Left renal pelvis (tissue), 4 donors: ENCODE measurements at places on chromosomes 2 and 18.

DNA sequence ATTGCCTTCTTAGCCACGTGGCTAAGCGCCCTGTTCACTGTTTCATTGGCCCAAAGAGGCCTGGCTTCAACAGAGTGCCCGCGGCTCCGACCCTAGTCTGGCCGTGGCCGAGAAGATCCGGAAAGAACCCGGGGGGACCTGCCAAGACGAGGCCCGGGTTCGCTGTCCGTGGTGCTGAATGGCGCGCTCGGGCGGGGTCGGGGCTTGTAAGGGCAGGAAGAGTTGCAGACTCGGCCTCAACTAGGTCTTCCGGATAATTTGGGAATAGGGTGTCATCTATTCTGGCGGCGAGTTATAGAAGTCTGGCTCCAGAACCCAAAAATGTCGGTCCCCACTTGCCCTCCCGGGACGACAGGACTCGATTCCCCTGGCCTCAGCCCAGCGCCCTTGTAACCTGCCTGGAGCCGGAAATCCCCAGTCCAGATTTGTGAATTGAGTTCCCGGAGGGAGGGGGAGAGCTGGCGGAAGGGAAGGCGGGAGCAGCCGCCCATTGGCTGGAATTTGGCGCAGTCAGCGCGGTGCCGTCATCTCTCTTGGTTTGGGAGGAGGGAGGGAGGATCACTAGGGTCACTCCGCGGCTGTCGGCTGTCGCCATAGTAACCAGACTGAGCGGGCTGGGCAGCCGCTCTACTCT lies 3.5 kb downstream of the CDK5R2 start:
- peak; percentile 67 for DNase-seq

- no peak for DNase-seq
Measured at GRCh38 chr18:2627821-2628276, 27.7 kb upstream of the SMCHD1 start.

DNA sequence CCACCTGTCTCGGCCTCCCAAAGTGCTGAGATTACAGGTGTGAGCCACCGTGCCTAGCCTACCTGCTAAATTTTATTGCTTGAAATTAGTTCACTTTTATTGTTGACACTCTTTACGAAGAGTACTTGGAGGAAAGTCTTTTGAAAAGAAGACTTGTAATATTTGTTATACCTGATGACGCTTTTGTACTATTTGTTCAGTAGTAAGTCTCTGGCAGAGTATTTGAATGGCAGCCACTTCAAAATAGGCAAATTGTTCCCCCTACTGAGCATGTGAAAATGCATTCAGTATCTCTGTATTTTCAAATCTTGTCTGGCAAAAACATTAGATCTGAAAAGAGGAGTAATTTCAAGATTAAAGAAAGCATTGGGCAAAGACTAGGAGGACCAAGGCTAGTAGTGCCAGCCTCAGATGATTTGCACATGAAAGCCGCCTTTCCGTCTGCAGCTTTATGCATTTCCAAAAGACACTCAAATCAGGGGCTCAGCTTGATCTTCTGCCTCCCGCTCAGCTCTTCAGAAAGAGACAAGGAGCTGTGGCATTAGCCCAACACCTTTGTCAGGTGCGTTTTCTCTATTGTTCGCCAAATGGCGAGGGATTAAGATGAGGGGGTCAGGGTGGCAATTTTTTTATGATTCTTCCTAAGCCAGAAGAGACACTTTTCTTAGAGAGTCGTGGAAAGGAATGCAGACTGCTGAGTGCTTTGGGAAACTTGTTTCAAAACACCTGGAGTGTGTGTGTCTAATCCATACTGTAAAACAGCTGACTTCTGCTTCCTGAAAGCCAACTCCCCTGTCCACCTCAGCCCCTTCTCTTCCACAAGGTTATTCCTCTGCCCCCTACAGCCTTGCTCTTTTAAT lies 18.8 kb upstream of the FOXI3 start:
- no peak for DNase-seq

- DNase-seq: no peak
Measured at GRCh38 chr2:9815844-9816279, 27.4 kb upstream of the TAF1B start.

GRCh38 chr18:55078303-55078932 lies 119.2 kb upstream of the CCDC68 start:
- DNase-seq: no peak

GRCh38 chr2:22355816-22356433 lies 1029.1 kb upstream of the KLHL29 start:
- peak; percentile 20 for DNase-seq

- no peak for DNase-seq
Measured at GRCh38 chr2:10002109-10002508, 41.2 kb upstream of the KLF11 start.

DNA sequence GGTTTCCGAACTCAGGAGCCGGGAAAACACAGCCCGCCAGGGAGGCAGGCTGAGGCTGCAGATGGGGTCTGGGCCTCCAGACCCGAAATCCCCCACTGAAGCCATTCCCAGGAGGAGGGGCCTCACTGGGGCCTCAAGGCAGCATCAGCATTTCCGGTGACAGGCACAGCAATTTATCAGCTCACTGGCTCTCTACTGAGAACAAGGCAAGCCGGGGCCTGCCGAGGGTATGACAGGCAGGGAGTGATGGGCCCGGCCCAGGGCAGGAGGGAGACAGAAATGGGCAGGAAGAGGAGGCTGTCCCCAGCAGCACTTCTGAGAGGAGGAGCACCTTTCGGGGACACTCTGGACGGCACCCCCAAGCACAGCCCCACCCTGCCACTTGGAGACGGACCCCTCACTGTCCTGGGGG lies 12.5 kb downstream of the SDC1 start:
- DNase-seq: peak; percentile 68

DNA sequence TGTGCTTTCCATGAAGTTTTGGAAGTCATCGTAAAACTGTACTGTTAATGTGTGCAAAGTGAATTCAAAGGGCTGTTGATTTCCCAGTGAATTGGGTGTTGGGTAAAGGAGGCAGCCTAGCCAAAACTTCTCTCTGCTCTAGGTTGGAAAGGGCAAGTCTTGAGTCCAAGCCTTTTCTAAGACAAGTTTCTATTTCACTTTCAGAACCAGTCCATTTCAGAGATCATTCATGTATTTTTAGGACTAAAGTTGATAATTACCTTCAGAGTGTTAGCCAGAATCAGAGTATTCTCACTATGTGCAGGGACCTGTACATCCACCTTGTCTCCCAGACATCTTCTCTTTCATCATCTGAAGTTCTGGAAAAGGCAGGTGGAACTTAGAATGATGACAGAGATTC lies 636.1 kb upstream of the KLHL29 start:
- no peak for DNase-seq

- DNase-seq: no peak
Measured at GRCh38 chr2:241534293-241534692, 24.3 kb upstream of the BOK start.

GRCh38 chr2:3238951-3239841 lies 138.4 kb downstream of the EIPR1 start:
- DNase-seq: no peak

DNA sequence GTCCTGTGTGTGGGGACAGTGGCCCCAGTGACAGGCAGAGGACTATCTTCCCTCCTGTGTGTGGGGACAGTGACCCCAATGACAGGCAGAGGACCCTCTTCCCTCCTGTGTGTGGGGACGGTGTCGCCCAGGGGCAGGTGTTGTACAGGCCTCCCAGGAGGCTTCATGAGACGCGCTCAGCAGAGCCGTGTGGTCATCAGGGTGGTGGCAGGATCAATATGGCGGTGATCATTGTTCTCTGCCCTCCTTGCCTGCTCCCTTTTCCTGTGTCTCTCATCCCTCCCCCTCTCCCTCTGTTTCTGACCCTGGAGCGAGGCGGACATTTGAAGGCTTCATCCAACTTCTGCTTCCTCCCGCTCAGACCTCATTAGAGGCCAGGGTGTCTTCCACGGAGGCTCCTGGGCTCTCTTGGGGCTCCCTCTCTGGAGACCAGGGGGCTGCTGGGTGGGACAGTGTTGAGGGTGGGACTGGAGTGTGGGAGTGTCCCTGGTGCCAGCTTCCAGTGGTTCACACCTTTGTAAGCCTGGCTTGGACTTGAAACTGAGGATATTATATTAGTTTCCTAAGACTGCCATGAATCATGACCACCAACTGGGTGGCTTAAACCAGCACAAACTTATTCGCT lies 59.5 kb downstream of the ACKR3 start:
- no peak for DNase-seq

GRCh38 chr18:59728816-59729215 lies 31.6 kb upstream of the CCBE1 start:
- no peak for DNase-seq

DNA sequence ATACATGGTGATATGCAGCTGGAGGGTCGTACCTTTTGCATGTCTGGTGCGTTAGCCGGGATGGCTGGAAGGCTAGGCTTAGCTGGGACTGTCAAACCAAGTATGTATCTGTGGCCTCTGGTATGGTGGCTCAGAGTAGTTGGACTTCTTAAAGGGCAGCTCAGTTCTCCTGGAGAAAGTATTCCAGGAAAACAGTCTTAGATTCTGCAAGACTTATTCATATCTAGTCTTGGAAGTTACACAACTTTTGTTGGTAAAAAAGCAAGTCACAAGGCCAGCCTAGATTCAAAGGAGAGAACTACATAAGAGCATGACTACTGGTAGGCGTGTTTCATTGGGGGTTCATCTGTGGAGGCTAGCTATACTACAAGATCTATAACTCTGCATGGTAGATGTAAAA lies 45.5 kb downstream of the EML4 start:
- no peak for DNase-seq
